ENCODE measurements at places on chromosomes 1 and 21.

DNA sequence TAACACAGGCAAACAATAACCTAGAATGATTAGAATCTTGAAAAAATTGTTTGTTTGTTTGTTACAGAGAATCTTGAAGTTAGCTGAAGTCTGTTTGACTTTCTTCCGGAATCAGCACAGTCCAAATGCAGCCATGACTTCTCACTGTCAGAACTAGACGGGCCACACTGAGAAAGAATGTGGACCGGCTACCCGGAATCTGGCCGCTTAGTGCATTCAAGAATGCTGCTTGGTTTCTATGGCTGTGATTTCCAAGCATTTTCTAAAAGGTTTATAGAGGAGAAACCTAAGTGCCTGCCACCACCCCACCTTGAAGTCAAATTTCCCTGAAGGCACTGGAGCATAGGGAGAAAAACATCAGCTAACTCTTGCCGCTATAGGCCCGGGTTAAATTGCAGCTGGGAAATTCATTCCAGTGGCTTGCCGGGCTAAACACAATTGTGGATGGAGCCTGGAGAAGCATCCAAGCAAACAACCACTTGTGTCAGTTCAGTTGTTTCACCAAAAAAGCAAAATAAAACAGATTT, 231.1 kb downstream of the DISC1 start:
- DNase-seq, result no peak

- DNase-seq, result no peak
Observed at GRCh38 chr1:45510036-45510971, 10.2 kb downstream of the MMACHC start.

GRCh38 chr1:113835686-113836290, 23.5 kb upstream of the RSBN1 start:
- DNase-seq, result no peak

DNA sequence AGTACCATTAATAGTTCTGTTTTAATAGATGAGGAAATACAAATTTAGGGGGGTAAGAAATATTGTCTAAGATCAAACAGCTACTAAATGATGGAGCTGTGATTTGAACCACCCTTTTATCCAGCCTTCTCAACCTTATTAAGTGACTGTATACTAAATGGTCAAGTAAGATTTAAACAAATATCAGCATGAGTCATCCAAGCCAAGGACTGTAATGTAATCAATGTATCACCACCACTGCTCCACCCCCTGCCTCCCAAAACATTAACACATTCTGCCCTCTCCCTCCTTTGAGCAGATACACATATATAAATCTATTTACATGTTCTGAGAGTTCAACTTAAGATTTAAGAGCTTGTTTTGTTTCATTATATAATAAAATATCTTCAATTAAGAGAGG, 58.9 kb downstream of the LRRC40 start:
- no peak for DNase-seq

- DNase-seq, result no peak
Observed at GRCh38 chr1:180909005-180909414, 3.7 kb upstream of the KIAA1614 start.

GRCh38 chr1:166485620-166486019, 318.8 kb upstream of the FAM78B start:
- no peak for DNase-seq

DNA sequence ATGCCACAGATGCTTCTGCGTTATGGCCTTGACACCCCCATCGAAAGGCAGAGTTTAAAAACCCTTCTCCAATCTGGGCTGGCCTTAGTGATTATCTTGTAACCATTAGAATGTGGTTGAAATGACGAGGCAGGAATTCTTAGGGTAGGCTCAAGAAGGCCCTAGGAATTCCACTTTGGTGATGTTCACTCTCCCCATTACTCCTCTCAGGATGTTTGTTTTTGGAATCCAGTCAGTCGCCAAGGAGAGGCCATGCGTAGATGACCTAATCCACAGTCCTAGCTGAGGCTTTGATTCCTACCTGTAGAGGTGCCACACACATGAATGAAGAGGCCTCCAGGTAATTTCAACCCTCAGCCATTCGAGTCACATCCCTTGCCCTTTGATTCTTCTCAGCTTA, 318.2 kb downstream of the NEGR1 start:
- no peak for DNase-seq

DNA sequence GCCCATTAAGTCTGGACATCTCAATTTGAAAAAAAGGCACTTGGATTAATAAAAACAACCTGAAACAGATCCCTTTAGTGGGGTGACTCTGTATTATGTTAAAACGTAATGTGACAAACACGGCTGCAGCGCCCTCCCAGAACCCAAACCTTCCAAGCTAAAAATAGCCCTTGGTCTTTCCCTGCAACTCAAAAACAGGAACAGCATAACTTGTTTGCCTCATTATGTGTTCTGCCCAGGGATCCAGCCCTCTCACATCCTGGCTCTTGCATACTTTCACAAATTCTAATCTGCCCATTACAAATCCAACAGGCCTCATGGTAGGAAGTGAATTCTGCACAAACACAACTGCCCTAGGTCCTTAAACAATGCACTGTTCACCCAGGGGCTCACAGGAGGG, 94.7 kb upstream of the GADD45A start:
- no peak for DNase-seq

DNA sequence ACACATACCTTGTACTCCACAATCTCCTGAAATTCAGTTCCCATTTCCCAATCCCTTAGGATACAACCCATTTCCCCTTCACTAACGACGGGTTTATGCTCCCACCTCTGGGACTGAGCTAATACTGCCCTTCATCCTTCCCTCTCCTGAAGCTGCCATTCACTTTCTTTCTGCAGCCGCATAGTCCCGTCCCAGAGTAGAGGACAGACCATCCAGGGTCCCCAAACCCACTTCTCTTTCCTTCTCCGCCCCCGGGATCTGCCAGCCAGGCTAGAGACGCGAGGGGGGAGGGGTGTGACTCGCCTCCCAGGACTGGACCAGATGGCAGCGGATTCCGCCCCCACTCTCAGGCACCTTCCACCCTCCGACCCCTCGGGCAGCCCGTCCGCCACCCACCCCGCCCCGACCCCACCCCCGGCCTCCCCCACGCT, 679 bp downstream of the ABL2 start:
- DNase-seq, result no peak

GRCh38 chr1:207055386-207056001, 2.4 kb downstream of the PFKFB2 start:
- DNase-seq, result no peak

- peak; percentile 22 for DNase-seq
Observed at GRCh38 chr1:25148673-25149300, 83.5 kb downstream of the SYF2 start.

DNA sequence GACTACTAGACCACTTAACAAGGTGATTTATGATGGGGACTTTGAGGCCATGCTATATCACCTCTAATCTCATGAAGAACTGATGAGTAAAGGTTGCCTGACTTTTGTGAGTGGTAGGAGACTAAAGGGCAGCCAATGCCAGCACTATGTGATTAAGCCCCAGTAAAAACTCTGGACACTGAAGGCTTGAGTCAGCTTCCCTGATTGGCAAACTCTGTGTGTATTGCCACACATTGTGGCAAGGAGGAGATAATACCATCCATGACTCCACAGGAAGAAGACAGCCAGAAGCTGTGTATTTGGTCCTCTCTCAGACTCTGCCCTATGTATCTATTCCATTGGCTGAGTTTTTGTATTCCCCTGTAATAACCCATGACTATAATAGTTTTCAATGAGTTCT, 413.3 kb upstream of the ZRANB2 start:
- DNase-seq, result no peak

GRCh38 chr1:167881069-167881468, 32.9 kb downstream of the ADCY10 start:
- DNase-seq, result no peak

DNA sequence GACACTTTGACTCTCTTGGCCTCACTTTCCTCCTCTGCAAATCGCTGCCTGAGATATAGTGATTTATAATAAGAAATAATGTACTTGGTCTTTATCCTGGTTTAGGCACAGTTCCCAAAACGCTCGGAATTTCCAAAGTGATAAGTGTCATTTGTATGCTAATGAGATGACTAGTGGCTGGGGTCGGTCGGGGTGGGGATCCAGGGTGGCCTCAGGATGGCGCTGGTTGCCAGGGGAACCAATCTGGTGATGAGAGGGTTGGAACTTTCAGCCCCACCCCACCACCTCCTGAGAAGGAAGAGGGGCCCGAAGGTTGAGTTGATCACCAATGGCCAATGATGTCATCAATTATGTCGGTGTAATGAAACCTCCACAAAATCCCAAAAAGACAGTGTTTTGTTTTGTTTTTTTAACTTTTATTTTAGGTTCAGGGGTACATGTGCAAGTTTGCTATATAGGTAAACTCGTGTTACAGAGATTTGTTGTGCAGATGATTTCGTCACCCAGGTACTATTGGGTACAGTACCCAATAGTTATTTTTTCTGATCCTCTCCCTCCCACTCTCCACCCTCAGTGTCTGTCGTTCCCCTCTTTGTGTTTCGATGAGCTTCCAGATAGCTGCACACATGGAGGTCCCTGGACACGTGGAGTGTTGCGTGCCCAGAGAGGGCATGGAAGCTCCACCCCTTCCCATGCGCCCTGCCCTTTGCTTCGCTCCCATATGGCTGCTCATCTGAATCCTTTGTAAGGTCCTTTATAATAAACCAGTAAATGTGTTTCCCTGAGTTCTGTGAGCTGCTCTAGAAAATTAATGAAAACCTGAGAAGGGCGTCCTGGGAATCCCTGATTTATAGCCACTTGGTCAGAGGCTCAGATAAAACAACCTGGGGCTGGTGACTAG, 97.2 kb downstream of the KCNN3 start:
- no peak for DNase-seq

DNA sequence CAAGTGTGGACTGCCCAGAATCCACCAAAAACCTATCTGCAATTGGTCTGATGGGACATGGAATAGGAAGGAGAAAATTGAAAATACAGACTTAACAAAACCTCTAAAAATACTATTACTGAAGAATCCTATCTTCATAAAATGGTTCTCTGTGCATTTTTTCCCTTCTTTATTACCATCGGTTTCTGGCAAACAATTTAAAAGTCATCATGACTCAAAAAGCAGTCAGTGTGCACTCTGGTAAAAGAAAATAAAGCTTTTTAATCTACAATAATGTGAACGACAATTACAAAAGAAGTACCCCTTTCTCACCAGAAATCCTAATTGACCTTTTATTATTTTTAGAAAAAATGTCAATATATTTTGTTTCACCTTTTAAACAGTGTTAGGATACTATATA, 186.3 kb downstream of the TPR start:
- no peak for DNase-seq

GRCh38 chr1:85373378-85373708, 91.6 kb downstream of the DDAH1 start:
- no peak for DNase-seq

GRCh38 chr1:223419561-223419960, 26.3 kb downstream of the CCDC185 start:
- DNase-seq, result no peak

DNA sequence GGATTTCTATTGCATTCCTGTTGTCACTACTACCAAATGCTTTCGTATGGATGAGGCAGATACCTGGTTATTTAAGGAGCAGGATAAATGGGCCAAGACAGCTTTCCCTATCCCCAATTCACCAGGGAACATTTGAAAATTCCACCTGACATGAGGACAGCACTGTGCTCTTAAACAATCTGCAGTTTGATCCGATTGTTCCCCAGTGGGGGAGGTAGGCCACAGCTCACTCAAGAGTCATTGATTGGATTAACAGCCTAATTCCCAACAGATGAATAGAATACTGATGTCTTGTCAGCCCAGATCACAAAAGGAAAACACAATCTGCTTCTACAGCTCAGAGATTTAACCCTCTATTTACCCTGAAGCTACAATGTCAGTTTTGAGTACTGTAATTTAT, 123.9 kb downstream of the LHX4 start:
- no peak for DNase-seq
